Stimulated activated CD4-positive, alpha-beta T cell treated with anti-CD3 and anti-CD28 coated beads, Interleukin-15, amount 100 ng/mL, for 24 hours (primary cell): ENCODE measurements at places on chromosomes 6 and 20.

GRCh38 chr20:64223526-64224067 is 32.0 kb upstream of the PCMTD2 start:
- DNase-seq, result no peak

DNA sequence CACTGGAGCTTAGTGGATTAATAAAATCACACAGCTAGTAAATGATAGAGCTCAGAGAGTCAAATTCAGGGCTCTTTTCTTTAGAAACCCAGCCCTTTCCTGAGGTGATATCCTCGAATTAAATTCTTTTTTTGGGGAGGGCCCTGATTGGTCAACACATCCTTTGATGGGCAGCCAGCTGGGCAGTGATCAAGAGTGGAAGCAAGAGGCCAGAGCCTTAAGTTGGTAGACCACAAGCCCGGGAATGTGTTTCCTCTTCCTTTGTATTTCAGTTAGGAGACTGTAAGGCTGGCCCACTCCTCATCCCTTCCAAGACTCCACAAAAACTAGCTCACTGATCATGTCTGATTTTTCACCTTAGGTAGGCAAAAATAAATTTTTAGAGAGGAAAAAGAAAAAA is 640.5 kb downstream of the DHX35 start:
- DNase-seq, result no peak

GRCh38 chr6:100230953-100231316 is 233.8 kb downstream of the SIM1 start:
- no peak for DNase-seq

GRCh38 chr6:154737424-154737823 is 4.2 kb downstream of the SCAF8 start:
- DNase-seq, result no peak

- DNase-seq, result no peak
Measured at GRCh38 chr6:125182237-125183008, 28.9 kb downstream of the TPD52L1 start.

- no peak for DNase-seq
Measured at GRCh38 chr6:166014966-166015365, 152.7 kb downstream of the TBXT start.

GRCh38 chr6:43769526-43770371 is at the start of gene VEGFA:
VEGFA (plus strand) TSS chr6:43770211.
- peak; percentile 92 for DNase-seq

- no peak for DNase-seq
Measured at GRCh38 chr6:27214126-27214601, 33.3 kb upstream of the PRSS16 start.

DNA sequence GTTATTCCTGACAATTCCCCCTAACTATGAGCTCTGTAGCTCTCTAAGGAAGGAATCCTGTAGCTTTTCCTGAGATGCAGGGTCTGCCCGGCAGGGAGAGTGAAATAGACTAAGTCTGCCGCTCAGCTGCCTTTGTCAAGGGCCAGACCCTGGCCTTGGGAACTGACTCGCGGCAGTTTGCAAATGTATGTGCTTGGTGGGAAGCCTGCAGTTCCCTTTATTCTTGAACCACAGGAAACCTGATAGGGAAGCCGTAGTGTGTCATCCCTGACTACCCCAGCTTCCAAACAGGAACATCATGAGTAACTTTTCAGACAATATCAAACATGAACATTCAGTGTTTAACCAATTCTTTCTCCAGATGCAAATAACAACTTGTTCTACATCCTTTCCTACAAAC is 78.7 kb upstream of the IFNGR1 start:
- DNase-seq, result no peak
